Naive thymus-derived CD4-positive, alpha-beta T cell (primary cell): ENCODE measurements at places on chromosomes 2 and 18. TPM values are rescaled to one million over a fixed set of nuclear protein-coding genes. Genes with fewer than 3 reads are reported as not detected.

- H3K4me1 ChIP-seq, result no peaks in the 10 kb centered on the region
- H3K27me3 ChIP-seq, result no peaks in the 10 kb centered on the region
- no peak overlapping the region for H3K27ac ChIP-seq
- DNase-seq, result no peak
These were observed 214.8 kb downstream of the MC4R start for GRCh38 chr18:60157810-60158209.

DNA sequence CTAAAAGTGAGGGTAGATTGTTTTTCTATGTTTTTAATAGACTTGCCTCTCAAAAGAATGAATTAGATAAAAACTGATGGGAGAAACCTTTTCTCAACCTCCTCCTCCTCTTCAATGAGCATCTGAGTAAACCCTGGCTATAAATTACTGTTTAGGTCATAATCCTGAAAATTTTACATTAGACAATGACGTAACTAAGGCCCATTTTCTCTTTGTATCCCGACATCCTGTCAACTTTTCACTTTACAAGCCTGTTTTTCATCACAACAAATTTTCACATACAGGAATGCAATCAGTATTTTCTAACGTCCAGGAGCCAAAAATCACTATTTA, 1.3 kb downstream of the SPIRE1 start:
- no peak overlapping the region for H3K27ac ChIP-seq
- no peaks in the 10 kb centered on the region for H3K36me3 ChIP-seq
- H3K4me3 ChIP-seq, result peak overlapping the region; percentile 55
- DNase-seq, result no peak
- no peaks in the 10 kb centered on the region for H3K27me3 ChIP-seq
- peaks cover 7% of the 10 kb centered on the region for H3K4me1 ChIP-seq

DNA sequence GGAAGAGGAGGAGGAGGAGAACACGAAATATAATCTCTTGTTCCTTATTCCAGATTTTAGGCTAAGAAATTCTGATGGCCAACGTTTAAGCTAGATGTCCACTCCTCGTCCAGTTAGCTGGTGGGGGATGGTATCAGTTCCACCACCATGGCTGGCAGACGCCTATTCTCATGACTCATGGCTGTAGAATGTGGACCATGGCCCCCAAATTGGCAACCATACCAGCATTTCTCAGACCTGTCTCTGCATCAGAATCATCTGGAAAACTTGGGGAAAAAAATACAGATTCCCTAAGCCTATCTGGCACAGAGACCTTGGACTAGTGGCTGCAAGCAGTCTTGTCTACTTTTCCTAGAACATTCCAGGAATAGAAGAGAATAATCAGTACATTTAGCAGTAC, 267.7 kb upstream of the SIX2 start:
- no peaks in the 10 kb centered on the region for H3K4me1 ChIP-seq
- H3K4me3 ChIP-seq, result no peak overlapping the region

- peak overlapping the region; percentile 64 for H3K27ac ChIP-seq
- peak; percentile 62 for DNase-seq
- no peaks in the 10 kb centered on the region for H3K36me3 ChIP-seq
- H3K4me3 ChIP-seq, result no peak overlapping the region
- no peaks in the 10 kb centered on the region for H3K27me3 ChIP-seq
These were observed 16.3 kb downstream of the FOSL2 start for GRCh38 chr2:28408764-28409599.

DNA sequence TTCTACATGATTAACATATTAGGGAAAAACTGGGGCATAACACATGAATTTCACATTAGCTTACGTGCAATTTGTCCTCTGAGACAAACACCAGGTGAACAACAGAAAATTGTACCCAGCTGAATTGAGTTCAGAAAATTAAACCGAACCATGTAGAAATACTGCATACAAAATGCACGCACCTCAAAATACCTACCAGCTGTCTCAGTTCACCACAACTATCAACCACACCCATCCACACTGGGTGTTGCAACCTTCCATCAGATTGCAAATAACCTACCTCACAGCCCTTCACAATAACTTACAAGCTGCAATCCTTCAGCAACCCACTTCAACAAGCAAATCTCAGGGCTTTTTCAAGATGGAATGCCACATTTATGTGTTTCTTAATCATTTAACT, 55.9 kb downstream of the UNC50 start:
- peak overlapping the region; percentile 79 for H3K27ac ChIP-seq
- peaks cover 4% of the 10 kb centered on the region for H3K36me3 ChIP-seq
- DNase-seq, result peak; percentile 82
- no peaks in the 10 kb centered on the region for H3K27me3 ChIP-seq
- peaks cover 51% of the 10 kb centered on the region for H3K4me1 ChIP-seq
- peak overlapping the region; percentile 14 for H3K4me3 ChIP-seq

GRCh38 chr2:22124003-22124402, 1000.2 kb downstream of the TDRD15 start:
- H3K4me3 ChIP-seq, result no peak overlapping the region
- no peaks in the 10 kb centered on the region for H3K27me3 ChIP-seq
- H3K36me3 ChIP-seq, result no peaks in the 10 kb centered on the region
- no peak overlapping the region for H3K27ac ChIP-seq

DNA sequence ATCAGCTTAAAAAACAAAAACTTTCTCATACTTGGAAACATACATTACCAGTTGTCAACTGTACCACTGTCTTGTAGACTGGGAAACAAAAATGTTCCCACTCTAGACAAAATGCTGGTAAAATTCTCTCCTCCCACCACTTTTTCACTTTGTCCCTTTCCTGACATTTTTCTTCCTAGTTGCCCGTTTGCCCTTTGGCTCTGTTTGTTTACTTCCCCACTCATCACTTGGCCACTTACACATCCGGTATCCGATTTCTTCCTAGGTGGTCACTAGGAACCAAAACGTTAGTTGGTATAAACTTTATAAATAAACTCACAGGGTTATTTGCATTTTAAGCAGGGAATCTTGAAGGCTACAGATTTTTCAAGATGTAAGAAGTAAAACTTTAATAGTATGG, 84.9 kb downstream of the METTL4 start:
- no peak overlapping the region for H3K27ac ChIP-seq
- no peak overlapping the region for H3K4me3 ChIP-seq
- H3K36me3 ChIP-seq, result no peaks in the 10 kb centered on the region
- DNase-seq, result no peak

- no peak for DNase-seq
- no peak overlapping the region for H3K27ac ChIP-seq
- no peaks in the 10 kb centered on the region for H3K27me3 ChIP-seq
- no peak overlapping the region for H3K4me3 ChIP-seq
- H3K4me1 ChIP-seq, result no peaks in the 10 kb centered on the region
These were observed 150.2 kb upstream of the ZEB2 start for GRCh38 chr2:144670080-144670479.

- H3K27me3 ChIP-seq, result no peaks in the 10 kb centered on the region
- no peaks in the 10 kb centered on the region for H3K36me3 ChIP-seq
- H3K4me1 ChIP-seq, result no peaks in the 10 kb centered on the region
- no peak overlapping the region for H3K4me3 ChIP-seq
- no peak overlapping the region for H3K27ac ChIP-seq
- no peak for DNase-seq
These were observed 32.6 kb downstream of the ABCA12 start for GRCh38 chr2:215105607-215106354.

GRCh38 chr2:52072949-52073348, 1041.0 kb upstream of the NRXN1 start:
- no peak for DNase-seq
- no peaks in the 10 kb centered on the region for H3K27me3 ChIP-seq
- no peak overlapping the region for H3K27ac ChIP-seq
- no peak overlapping the region for H3K4me3 ChIP-seq
- no peaks in the 10 kb centered on the region for H3K4me1 ChIP-seq

DNA sequence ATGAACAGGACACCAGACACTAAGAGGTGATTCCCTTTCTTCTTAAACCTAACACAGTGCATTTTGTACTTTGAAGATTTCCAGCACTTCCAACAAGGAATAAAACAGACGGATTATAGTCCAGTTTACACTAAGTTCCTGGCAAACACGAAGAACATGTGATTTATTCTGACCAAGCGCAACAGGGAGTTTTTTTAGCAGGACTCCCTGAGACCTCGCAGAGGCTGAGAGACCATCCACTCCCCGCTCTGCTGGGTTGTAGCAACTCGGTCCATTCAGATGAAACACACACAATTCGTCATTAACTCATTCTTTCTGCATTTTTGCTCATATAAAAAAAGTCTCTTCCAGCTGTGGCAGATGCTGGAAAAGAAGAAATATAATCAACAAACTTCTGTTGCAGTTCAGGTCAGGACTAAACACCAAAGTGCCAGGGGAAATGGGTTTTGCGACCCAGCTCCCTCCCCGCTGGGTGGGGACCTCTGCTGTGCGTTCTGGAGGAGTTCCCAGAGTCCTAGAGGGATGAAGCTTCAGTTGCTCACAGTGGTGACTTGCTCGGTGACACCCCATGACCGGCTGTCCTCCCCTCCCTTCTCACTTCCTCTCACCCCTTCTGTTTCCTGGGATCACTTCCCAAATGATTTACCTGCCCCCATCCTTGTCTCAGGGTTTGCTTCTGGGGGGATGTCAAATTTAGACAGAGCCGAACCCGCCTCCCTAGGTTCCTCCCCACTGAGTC, 52.5 kb downstream of the KCNF1 start:
- no peaks in the 10 kb centered on the region for H3K4me1 ChIP-seq
- H3K36me3 ChIP-seq, result no peaks in the 10 kb centered on the region
- H3K27me3 ChIP-seq, result no peaks in the 10 kb centered on the region
- DNase-seq, result no peak
- no peak overlapping the region for H3K27ac ChIP-seq

DNA sequence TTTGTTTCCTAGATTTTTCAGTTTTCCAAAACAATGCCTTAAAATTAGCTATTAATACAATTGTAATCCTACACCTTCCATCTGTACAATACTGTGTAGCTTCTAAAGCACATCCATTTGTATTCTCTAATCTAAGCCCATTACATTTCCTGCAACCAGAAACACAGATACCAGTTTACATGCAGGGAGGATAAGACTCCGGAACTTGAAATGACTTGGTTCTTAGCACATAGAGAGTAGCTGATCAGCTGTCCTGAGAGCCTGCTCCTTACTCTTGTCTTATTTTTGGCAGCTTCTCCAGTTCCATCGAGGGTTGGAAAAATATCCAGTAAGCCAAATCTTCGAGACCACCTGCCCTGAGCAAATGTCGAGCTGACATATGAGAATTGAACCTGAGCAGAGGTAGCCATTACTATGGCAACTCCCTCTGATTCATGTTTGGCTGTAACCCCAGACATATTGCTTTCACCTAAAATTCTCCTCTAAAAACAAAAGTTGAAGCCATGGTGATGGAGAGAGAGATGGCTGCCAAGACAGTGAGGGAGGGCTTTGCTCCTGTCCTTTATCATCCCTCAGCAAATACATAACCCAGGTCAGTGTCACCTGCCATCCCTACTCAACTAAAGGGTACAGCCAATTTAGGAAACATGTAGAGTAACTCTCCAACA, 542.8 kb downstream of the IRS1 start:
- no peaks in the 10 kb centered on the region for H3K36me3 ChIP-seq
- H3K4me1 ChIP-seq, result no peaks in the 10 kb centered on the region
- H3K27me3 ChIP-seq, result no peaks in the 10 kb centered on the region

DNA sequence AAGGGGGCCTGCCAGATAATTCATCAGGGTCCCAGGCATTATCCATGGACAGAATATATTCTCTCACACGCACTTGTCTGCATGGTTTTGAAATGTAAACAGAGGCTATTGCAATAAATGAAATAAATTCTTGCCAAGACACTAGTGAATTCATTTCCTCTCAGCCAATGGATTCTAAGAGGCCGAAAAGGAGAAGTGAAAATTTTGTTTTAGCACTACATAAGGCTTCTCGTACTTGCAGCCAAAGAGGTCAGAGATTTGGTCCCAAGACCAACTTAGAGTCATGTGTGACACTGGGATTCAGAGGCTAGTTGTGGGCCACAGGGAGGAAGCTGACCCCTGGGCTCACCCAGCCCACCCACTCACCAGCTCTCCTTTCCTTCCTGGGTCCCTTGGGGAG, 184.1 kb upstream of the GLI2 start:
- no peaks in the 10 kb centered on the region for H3K27me3 ChIP-seq
- H3K4me1 ChIP-seq, result no peaks in the 10 kb centered on the region
- no peaks in the 10 kb centered on the region for H3K36me3 ChIP-seq
- no peak for DNase-seq
- H3K4me3 ChIP-seq, result no peak overlapping the region

- H3K36me3 ChIP-seq, result no peaks in the 10 kb centered on the region
- H3K27ac ChIP-seq, result no peak overlapping the region
- H3K4me1 ChIP-seq, result no peaks in the 10 kb centered on the region
These were observed 109.6 kb upstream of the KCTD1 start for GRCh38 chr18:26657631-26658581.

Gene CYBRD1
- polyA plus RNA-seq, result 0.12 TPM

Gene CNDP1
- not detected for polyA plus RNA-seq

Gene CYP26B1
- not detected for polyA plus RNA-seq

Gene COL3A1
- not detected for polyA plus RNA-seq

Gene CFC1
- polyA plus RNA-seq, result not detected

Gene SLC35F6
- polyA plus RNA-seq, result 6.6 TPM
